ENCODE measurements at places on chromosomes 1 and 21.

- DNase-seq = no peak
Observed at GRCh38 chr1:155079487-155080311, 1.1 kb downstream of the EFNA3 start.

DNA sequence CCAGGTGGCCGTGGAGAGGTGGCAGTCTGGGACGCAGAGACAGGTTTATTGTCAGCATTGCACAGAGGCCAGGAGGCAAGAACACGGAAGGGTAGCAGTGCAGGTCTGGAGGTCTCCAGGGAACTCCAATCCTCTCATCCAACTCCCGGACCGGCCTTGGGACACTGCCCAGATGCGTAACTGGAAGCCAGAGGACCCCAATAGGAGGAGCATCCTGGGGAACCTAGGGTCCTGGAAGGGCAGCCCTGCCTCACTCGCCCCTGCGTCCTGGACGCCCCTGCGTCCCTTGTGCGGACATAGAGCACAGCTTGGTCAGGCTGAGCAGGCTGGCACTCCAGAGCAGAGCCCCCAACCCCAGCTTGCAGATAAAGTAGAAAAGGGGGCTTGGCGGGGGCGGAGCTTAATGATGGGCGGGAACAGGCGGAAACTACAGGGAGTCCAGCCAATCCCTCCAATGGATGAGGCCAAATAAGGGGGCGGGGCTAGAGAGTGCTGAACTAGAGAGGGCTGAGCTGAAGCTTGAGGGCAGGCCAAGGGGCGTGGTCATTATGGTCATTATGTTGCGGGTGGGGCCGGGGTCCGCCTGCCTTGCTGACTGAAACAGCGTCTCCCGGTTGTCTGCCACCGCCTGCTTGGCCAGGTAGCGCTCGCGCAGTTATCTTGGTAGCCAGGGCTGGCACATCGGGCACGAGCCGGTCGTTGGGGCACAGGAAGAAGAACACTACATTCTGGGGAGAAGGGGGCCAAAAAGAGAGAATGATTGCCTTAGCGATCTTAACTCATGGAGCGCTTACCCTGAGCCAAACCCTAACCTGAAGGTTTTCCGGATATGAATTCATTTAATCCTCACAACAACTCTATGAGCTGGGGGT is 3.7 kb upstream of the ARHGEF19 start:
- DNase-seq = no peak

DNA sequence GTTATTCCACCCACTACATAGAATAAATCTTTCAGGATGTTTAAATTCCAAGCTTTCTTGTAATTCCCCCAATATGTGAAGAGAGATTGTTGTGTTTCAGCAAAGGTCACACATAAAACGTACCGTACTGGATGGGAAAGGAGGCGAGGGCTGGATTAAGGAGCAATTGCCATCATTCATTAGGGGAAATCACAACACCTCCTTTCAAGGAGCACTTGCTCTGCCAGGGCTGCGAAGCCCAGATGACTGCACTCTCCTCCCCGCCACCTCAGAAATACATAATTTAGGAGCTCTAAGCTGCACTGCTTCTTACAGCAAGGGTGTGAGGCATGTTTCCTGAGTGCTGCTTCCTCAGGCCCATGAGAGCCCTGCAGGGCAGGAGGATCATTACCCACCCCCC is 29.6 kb downstream of the MATN1 start:
- DNase-seq = no peak

- no peak for DNase-seq
Observed at GRCh38 chr1:228548788-228549187, 61.6 kb downstream of the RNF187 start.

DNA sequence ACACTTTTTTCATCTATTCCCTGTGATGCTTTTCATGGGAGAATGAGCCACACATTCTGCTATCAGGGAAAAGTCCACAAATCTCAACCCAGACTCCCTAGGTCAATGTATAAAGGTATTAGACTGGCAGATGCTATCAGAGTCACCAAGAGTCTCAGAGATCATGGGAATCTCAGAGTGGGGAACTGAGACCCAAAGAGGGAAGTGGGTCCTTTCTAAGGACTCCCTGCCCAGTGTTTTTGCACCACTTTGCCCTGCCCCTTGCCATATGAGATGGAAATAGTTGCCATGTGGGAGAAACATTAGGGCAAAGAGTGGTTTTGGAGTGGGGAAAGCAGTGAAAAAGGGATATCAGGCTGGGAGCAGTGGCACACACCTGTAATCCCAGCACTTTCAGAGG is 19.1 kb upstream of the AZIN2 start:
- no peak for DNase-seq

Data from stimulated activated CD8-positive, alpha-beta memory T cell treated with anti-CD3 and anti-CD28 coated beads, Interleukin-2, amount 100 ng/mL, for 1 hour (primary cell).